Stimulated activated CD4-positive, alpha-beta T cell treated with anti-CD3 and anti-CD28 coated beads, Interleukin-1b, Interleukin-23, amount 100 ng/mL, for 1 hour (primary cell): ENCODE measurements at places on chromosomes 7 and 10.

GRCh38 chr10:103814626-103815370 is 40.6 kb downstream of the SH3PXD2A start:
- no peak for DNase-seq

DNA sequence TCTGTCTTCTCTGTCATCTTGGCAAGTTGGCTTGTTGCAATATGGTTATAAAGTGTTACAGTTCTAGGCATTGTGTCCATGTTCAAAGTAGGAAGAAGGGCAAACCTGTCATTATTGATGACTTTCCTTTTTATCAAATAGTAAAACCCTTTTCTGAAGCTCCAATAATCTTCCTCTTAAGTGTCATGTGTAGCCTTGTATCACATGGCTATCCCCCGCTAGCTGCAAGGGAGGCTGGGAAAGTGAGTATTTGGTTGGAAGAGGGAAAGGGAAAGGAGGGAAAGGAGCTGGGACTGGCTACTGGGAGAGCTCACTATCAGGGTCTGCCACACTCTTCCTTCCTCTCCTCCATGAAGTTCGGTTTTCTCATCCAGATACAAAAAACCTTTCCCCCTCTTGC is 45.2 kb upstream of the FAM180A start:
- DNase-seq, result no peak

DNA sequence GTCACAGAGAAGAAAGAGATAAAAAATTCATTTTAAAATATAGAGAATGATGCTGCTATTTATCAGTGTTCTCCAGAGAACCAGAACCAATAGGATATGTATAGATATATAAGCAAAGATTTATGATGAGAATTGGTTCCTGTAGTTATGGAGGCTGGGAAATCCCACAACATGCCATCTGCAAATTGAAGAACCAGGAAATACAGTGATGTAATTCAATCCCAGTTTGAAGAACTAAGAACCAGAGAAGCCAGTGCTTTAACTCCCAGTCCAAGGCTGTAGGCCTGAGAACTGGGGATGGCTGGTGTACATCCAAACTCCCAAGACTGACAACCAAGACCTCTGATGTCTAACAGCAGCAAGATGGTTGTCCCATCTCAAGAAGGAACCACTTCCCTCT is 192.9 kb upstream of the PLXDC2 start:
- DNase-seq, result no peak

DNA sequence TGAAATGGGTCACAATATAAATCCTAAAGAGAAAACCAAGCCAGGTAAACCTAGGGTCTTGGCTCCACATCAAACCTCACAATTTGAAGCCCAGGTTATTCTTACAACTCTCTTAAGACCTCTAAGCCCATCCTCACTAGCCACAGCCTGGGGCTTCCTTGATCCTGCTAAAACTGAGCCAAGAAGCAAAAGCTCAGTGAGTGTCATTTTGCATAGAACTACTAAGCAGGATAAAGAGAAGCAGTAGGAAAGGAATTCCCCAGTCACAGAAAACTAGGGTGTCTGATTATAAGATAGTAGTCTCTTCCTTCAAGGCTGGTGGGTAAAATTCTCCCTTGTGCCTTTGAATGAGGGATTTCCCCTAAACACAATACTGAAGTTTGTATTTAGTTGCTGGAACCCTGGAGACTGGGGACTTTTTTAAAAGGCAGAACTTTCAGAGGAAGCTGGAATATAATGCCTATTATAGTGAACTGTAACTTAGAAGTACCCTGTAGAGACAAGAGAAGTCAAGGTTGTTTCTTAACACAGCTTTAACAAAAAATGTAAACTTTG is 196.6 kb upstream of the KIAA1217 start:
- DNase-seq, result no peak

GRCh38 chr7:153701678-153702077 is 350.5 kb upstream of the DPP6 start:
- no peak for DNase-seq

DNA sequence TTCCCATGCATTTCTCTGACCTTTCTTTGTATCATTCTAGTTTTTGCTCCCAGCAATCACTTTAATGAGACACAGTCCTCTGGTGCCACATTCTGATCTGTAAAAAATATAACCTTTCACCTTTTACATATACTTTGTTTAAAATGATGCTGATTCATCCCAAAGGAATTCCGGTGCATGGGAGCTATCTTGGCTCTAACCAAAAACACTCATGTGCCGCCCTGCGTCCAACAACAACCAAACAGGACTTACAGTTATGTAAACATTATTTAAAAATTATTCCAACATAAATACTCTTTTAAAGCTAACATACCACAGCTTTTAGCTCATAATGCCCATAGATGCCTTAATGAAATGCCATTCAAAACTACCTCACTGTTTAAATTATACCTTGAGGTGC is 7.7 kb upstream of the OPALIN start:
- no peak for DNase-seq

DNA sequence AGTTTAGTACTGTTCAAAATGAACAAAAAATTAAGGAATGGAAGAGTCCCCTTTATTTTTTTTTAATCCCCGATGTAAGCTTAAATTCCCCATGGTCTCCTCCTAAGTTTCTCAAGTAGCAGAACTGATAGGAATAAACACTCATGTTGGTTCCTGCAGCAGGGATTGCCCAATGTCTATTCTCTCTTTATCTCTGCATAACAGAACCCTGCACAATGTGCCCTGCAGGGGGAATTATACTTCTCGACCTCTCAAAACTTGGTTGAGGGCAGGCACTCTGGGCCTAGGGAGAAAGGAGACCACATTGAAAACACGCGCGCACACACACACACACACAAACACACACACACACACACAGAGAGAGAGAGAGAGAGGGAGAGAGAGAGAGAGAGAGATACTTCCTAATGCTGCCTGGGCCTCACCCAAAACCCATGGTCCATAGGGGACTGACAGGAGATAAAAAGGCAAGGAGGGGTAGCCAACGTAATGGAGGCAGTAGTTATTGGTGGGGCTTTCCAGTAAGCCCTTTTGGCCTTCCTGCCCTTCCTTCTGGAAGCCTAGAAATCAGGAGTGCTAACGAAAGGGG is 22.7 kb downstream of the JAZF1 start:
- no peak for DNase-seq

DNA sequence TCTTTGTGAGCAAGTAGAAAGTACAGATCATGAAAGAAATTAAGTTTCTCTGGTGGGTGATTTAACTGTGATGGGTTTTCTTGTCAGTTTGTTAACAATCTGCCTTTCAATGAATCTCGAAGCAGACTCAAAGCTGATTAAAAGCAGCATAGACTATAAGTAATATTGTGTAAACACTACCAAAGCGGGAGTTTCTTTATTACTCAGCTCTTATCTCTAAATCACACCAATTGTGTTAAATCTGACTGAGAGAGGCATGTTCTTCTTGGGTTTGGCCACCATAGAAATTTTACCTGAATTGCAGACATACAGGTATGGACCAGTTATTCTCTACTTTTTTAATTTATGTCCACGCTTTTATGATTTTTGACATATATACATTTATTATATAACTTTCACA is 65.2 kb downstream of the DKK1 start:
- no peak for DNase-seq

DNA sequence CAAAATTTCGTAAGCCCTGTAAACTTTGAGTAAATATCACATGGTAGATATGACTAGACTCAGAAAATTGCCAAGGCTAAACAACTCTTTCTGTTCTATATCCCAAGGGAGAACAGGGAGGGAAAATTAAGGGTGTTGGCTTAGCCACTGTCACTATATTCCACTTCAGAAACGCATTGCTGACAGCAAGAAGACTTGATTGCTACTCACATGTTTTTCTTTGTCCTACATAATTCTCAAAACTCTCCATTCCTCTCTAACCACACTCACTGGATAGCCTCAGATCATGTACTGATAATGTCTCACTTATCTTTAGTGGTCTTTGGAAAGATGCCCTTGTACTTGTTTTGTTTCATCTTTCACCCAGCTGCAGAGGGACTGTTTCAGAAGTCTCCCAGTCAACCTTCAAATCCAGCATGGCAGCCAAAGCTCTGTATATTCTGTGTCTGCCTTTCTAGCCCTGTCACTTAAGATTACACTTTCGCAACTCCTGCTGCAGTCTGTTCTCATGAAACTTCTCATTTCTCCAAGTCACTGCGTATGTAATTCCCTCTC is 582.4 kb upstream of the FZD8 start:
- DNase-seq, result no peak

DNA sequence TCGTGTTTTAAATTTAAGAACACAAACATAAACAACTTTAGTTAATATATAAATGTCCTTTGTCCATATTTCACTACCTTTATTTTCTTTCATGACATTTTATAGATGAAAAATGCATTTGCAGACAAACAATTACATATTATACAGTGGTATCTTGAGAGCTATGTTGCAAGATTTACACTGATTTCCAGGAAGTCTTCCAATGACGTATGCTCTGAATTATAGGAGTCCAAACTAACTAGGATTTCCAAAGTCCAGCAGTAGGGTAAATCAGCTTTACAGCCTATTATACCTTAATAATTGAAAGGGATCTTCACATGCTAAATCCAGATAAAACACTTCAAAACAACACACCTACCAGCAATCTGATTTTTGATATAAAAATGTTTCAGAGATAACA is 69.4 kb downstream of the HYCC1 start:
- no peak for DNase-seq

GRCh38 chr7:105775580-105775979 is 100.8 kb downstream of the ATXN7L1 start:
- DNase-seq, result no peak

DNA sequence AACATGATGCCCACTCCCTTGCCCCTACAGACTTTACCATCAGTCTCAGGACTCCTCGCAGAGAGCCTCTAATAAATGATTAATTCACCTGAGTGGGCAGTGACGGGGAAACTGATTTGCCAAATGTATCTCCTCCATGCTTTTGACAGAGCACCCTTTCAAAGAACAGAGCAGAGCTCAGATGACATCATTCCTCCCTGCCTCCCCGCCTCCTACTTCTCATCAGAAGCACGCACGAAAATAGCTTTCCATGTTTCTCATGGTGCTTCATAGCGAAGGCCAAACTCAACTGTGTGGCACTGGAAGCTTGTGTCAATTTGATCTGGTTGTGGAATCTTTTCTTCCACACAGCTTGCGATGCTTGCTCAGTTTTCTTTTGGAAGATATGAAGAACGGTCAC is 442.5 kb downstream of the RPS24 start:
- DNase-seq, result no peak

DNA sequence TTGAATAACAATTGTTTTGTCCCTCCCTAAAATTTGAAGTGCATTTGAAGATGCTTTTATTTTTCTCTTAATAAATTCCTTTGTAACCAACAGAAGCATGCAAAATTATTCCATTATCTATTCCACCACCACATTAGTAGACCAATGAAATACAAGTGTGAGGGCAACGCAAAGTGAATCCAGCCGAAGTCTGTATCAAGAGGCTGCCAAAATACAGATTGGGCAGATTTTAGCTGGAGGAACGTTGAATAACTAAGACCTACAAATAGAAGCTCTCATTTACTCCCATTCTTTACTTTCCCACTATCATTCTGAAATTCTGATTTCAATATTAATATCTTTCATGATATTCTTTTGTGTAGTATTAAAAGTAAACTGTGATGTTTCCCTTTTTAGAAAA is 233.7 kb downstream of the BMPER start:
- no peak for DNase-seq

DNA sequence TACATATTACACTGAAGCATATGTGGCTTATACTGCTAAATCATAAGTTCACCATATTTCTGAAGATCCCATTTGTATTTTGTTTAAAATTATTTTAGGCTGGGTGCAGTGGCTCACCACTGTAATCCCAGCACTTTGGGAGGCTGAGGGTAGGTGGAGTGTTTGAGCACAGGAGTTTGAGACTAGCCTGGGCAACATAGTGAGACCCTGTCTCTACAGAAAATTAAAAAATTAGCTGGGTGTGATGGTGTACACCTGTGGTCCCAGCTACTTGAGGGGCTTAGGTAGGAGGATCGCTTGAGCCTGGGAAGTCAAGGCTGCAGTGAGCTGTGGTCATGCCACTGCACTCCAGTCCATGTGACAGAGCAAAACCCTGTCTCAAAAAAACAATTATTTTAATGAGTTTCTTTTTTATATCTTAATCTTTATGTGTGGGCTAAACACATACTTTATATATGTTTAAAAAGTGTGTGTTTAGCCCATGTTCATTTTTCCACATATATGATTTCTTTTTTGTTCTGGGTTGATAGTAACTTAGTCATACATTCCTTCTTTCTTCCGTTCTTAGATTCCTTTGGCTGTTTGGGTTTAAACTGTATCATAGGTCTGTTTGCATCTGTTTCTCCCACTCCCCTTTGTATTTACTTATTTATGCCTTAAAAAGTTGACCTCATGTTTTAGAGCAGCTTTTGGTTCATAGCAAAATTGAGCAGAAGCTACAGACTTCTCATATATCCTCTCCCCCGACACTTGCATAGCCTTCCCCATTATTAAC is 33.5 kb downstream of the RSBN1L start:
- DNase-seq, result no peak

DNA sequence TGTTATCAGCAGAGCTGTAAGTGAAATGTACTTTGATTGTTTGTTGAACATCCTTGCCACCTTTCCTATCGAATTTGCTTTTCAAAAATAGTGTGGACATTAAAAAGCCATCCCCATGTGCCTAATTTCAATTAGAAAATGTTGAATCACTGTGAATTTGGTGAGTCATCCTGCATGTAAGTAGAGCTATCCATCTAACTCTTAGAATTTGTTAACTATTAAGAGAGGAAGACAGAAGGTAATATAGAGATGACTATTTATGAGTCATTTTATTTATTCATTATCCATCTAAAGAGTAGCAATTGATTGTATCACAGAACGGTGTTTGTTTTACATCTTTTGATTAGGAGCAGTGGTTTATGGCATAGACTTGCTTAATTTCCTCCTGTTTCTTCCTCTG is 154.7 kb downstream of the MGMT start:
- DNase-seq, result no peak

GRCh38 chr7:151185762-151186639 is 1.0 kb downstream of the ASB10 start:
- no peak for DNase-seq

DNA sequence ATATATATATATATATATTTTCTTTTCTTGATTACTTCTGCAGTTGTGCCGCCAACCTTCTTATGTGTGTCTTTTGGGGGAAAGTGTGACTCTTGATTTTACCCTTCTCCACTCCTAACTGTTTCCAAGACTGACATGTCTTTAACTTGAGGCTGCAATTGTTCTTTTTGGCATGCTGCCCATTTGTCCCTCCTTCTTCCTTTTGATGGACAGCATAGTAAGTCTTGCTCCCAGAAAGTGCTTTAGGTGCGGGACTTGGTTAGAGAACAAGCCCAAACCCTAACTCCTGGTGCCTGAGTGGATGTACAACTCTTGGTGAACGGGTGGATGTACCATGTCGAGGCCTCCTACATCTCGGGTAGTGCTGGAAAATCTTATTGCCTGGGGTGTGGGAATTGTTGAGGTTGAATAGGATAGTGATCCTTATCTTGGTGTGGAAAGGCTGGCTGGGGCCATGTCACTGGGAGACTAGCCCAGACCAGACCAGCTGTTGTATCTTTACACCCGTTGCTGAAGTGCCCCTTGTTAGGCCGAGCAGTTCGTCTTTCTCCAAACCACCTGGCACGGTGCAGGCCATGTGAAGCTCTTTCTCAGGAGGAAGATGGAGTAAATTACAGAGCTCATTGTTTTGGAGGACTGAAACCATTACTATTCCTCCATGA is 16.3 kb downstream of the TCF7L2 start:
- no peak for DNase-seq
